ENCODE measurements at places on chromosomes 11 and 22. TPM values are rescaled to one million over a fixed set of nuclear protein-coding genes. Genes with fewer than 3 reads are reported as not detected.

GRCh38 chr22:27318516-27318915, 483.0 kb downstream of the MN1 start:
- H3K27ac ChIP-seq, result no peak overlapping the region
- peaks cover 8% of the 10 kb centered on the region for H3K27me3 ChIP-seq
- no peaks in the 10 kb centered on the region for H3K4me1 ChIP-seq
- no peaks in the 10 kb centered on the region for H3K36me3 ChIP-seq
- no peak for DNase-seq

DNA sequence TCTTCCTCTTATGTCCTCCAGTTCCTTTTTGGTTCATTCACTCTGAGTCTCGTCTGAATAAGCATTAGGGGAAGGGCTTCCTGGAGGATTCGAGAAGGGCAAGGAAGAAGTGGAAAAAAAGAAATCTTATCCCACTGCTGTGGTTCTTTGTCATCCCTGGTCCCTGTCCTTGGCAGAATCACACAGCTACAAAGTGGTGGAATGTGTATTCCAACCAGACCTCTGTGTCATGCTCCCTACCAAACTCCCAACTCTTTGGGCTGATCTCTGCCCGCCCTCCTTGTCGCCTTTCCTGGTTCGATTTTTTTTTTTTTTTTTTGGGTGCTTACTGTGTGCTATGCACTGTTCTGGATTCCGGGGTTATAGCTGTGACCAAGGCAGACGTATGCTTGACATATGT, 61.0 kb downstream of the TEAD1 start:
- no peak overlapping the region for H3K4me3 ChIP-seq
- H3K27me3 ChIP-seq, result peaks cover 2% of the 10 kb centered on the region
- DNase-seq, result no peak
- H3K27ac ChIP-seq, result no peak overlapping the region
- no peaks in the 10 kb centered on the region for H3K4me1 ChIP-seq

- H3K27me3 ChIP-seq, result no peaks in the 10 kb centered on the region
- H3K4me3 ChIP-seq, result no peak overlapping the region
- no peaks in the 10 kb centered on the region for H3K4me1 ChIP-seq
These were observed 187.4 kb upstream of the NARS2 start for GRCh38 chr11:78762105-78762504.

- no peak overlapping the region for H3K4me3 ChIP-seq
- peaks cover 44% of the 10 kb centered on the region for H3K36me3 ChIP-seq
- H3K4me1 ChIP-seq, result no peaks in the 10 kb centered on the region
- DNase-seq, result no peak
These were observed 13.2 kb upstream of the BBS1 start for GRCh38 chr11:66497206-66497605.

DNA sequence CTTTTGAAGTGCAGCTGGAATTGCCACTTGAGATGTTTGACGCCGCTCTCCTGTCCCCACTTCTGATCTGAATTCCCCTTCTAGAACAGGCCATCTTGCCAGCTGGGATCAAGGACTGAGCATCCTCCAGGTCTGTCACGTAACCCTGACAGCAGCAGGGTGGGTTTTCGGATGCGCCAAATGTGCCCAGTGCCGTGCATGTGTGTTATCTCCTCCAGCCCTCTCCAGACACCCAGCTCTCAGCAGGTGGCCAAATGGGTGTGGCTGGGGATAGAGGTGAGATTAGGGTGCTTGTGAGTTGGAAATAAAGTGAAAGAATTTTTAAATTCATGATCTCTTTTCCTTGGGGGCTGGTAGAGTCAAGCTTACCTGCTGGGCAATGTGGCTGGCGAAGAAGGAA, 3.3 kb downstream of the OSBP2 start:
- H3K36me3 ChIP-seq, result no peaks in the 10 kb centered on the region
- H3K27me3 ChIP-seq, result no peaks in the 10 kb centered on the region
- H3K4me1 ChIP-seq, result peaks cover 17% of the 10 kb centered on the region
- no peak overlapping the region for H3K4me3 ChIP-seq

DNA sequence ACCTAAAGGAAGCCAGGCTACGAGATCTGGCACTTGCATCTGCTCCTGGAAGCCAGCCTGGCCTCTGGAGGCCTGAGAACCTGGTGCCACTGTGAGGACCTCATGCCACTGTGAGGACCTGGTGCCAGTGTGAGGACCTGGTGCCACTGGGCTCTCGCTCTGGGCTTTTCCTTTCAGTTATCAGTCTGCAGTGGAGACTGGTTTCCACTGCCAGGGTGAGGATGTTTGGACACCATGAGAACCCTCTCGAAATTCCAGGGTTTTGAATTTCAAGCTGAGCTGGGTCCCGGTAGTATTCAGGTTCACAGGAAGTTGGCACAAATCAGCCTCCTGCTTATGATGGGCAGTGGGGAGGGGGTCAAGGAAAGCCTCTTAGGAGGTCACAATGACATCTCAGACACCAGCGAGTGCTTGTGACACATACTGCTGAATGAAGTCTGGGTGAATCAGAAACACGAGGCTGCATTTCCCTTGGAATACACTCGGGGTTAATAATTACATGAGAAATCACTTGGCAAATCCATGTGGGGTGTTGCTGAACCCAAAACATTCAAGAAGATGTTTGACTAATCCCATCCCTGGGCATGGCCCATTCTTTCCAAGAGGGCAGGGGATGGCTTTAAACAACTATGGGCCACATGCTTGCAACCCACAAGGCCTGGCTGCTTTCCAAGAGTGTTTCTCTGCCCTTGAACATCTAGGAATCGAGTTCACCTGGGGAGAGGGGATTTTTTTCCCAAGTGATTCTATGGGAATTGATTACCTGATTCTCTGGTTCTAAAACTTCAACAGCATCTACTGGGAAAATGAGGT, 60.2 kb downstream of the LINC01488 start:
- H3K4me1 ChIP-seq, result peaks cover 7% of the 10 kb centered on the region
- no peak for DNase-seq
- H3K27ac ChIP-seq, result no peak overlapping the region
- no peaks in the 10 kb centered on the region for H3K36me3 ChIP-seq
- no peaks in the 10 kb centered on the region for H3K27me3 ChIP-seq

DNA sequence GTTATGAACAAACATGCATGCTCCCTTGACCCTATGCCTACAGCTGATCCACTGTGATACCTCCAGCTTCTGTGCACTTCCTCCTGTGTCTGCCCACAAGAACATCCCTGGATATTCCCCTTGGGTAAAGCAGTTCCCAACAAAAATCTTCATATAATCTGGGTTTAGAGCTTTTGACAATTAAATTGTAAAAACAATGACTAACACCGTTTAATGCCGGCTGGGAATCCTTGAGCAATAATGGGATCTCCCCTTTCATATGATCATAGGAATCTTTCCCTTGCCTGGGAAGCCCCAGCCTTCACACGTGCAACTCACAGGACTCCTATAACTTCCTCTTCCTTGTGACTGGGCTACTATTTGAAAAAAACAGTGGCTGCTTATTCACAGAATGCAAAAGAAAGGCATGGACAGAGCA, 6.3 kb upstream of the ZC3H12C start:
- DNase-seq, result no peak
- no peaks in the 10 kb centered on the region for H3K36me3 ChIP-seq
- H3K4me3 ChIP-seq, result no peak overlapping the region

- H3K36me3 ChIP-seq, result peaks cover 53% of the 10 kb centered on the region
- DNase-seq, result no peak
- no peak overlapping the region for H3K4me3 ChIP-seq
- H3K27me3 ChIP-seq, result no peaks in the 10 kb centered on the region
These were observed 11.5 kb upstream of the NEAT1 start for GRCh38 chr11:65410936-65411680.

DNA sequence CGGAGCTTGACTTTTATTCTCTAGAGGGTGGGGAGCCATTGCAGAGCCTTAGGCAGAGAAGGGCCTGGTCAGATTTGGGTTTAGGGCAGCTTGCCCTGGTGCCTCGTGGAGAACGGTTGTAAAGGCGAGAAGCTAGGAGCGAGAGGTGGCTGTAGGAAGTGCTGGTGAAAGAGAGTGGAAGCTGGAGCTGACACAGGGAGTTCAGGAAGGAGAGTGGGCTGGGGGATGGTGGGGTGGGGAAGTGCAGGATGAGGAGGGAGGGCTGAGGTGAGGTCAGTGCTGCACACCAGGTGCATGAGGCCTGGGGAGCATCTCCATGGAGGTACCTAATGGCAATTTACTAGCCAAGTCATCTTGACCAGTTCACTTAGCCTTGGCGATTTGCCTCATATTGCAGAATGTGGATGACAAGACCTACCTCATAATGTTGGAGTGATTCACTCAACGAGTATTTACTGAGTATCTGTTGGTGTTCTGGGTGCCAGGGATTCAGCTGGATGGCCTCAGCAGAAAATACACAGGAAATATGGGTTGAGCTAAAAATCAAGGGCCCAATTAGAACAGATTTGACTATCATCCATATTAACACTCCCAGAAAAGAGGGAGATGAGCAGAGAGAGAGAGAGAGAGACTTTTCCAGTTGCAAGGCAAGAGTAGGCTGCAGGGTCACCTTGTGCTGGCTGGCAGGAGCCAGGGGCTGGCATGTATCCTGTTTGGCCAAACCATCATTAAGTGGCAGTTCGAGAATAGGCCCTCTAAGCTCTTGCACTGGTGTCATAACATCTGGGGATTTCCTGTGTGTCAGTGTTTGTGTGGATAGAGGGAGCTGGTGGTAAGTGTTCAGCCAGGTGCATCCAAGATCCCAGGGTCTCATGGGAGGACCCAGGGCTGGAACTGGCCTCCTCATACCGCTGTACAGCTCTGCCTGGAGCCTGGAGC, 44.4 kb upstream of the CLDN5 start:
- DNase-seq, result no peak
- no peak overlapping the region for H3K4me3 ChIP-seq
- H3K36me3 ChIP-seq, result no peaks in the 10 kb centered on the region
- H3K27me3 ChIP-seq, result no peaks in the 10 kb centered on the region
- no peak overlapping the region for H3K27ac ChIP-seq

DNA sequence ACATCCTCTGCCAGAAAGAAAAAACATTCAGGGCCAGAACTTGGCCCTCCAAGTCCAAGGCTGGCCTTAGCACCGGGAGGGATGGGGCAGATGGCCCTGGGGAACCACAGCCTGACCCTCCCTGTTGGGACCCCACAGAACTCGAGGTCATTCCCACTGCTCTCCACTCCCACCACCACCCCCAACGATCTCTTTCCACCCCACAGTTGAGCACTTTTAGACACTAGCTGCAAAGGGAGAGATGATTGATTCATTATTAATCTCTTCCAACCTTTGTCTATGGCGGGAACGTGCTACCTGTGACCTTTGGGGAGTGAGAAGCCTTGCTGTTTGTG, 869.7 kb downstream of the BRD1 start:
- no peak overlapping the region for H3K27ac ChIP-seq
- H3K27me3 ChIP-seq, result peaks cover 25% of the 10 kb centered on the region
- no peaks in the 10 kb centered on the region for H3K36me3 ChIP-seq
- H3K4me3 ChIP-seq, result no peak overlapping the region
- DNase-seq, result no peak
- no peaks in the 10 kb centered on the region for H3K4me1 ChIP-seq

- H3K4me3 ChIP-seq, result no peak overlapping the region
- no peaks in the 10 kb centered on the region for H3K4me1 ChIP-seq
- H3K36me3 ChIP-seq, result no peaks in the 10 kb centered on the region
- no peaks in the 10 kb centered on the region for H3K27me3 ChIP-seq
- H3K27ac ChIP-seq, result no peak overlapping the region
These were observed 46.3 kb downstream of the IGLL1 start for GRCh38 chr22:23533771-23534191.

- no peaks in the 10 kb centered on the region for H3K27me3 ChIP-seq
- no peak overlapping the region for H3K27ac ChIP-seq
- peaks cover 30% of the 10 kb centered on the region for H3K36me3 ChIP-seq
- no peak for DNase-seq
These were observed 113.0 kb downstream of the KCNQ1OT1 start for GRCh38 chr11:2586793-2587131.

DNA sequence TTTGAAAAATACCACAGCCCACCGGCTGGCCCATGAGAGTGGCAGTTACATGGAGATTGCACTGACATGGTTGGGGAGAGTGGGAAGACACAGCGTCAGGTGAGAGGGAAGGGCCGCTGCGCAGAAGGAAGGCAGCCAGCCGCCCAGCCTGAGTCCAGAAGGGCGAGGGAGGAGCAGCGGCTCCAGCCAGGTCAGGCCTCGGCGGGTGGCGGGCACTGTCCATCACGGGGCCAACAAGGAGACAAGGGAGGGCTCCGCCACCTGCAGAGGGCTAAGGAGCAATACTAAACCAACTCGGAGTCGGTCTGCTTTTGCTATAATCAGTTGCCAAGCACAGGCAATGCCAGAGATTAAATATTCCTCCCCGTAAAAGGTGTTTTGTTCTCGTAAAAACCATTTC, 384.5 kb downstream of the TBC1D22A start:
- H3K4me1 ChIP-seq, result no peaks in the 10 kb centered on the region
- H3K4me3 ChIP-seq, result no peak overlapping the region
- no peak for DNase-seq
- no peak overlapping the region for H3K27ac ChIP-seq
- no peaks in the 10 kb centered on the region for H3K27me3 ChIP-seq
- peaks cover 2% of the 10 kb centered on the region for H3K36me3 ChIP-seq

DNA sequence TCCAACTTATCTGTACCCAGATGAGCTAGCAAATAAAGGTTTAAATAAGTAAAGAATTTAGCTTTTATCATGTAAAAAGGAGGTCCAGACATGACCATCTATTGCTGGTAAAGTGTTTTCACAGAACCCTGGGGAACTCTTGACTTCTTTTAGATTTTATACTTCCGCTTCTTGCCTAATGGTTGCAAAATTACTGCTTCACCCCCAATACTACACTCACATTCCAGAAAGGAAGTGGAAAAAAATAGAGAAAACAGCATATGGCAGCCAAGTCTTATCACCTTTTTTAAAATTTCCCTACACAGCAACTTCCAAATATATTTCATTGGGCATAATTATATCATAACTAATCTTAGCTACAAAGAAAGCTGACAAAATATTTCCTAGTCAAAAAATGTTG, 12.1 kb downstream of the BBOX1 start:
- no peaks in the 10 kb centered on the region for H3K27me3 ChIP-seq
- H3K27ac ChIP-seq, result no peak overlapping the region
- no peaks in the 10 kb centered on the region for H3K36me3 ChIP-seq
- DNase-seq, result no peak
- H3K4me3 ChIP-seq, result no peak overlapping the region

GRCh38 chr11:66692446-66692845, 14.8 kb upstream of the RBM4B start:
- H3K4me3 ChIP-seq, result no peak overlapping the region
- no peaks in the 10 kb centered on the region for H3K27me3 ChIP-seq
- no peaks in the 10 kb centered on the region for H3K4me1 ChIP-seq
- DNase-seq, result no peak
- H3K27ac ChIP-seq, result no peak overlapping the region

The LMO2 gene
- 0.80 TPM for total RNA-seq

The PRR5 gene
- total RNA-seq, result 31.6 TPM

The GNG3 gene
- not detected for total RNA-seq

The KCNK7 gene
- total RNA-seq, result 5.0 TPM

The OR8A1 gene
- not detected for total RNA-seq

The FOLR1 gene
- total RNA-seq, result not detected

The PRAME gene
- not detected for total RNA-seq

Measured in CD4-positive, alpha-beta T cell (primary cell).